ENCODE measurements at places on chromosomes 12 and 14.
A peak's percentile ranks its signal among the peaks of the same experiment; 100 is the strongest.

DNA sequence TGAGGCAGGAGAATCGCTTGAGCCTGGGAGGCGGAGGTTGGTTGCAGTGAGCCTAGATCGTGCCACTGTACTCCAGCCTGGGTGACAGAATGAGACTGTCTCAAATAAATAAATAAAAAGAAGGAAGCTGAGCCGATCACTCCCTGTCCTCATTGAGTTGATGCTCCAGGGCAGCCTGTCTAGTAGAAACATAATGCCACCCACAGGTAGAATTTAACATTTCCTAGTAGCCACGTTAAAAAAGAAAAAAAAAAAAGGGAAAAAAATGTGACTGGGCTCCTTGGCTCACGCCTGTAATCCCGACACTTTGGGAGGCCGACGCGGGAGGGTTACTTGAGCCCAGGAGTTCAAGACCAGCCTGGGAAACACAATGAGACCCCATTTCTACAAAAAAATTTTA, 135.7 kb downstream of the SCARB1 start:
- DNase-seq = no peak

- DNase-seq = no peak
Observed at GRCh38 chr12:66915306-66915904, 236.5 kb upstream of the GRIP1 start.

DNA sequence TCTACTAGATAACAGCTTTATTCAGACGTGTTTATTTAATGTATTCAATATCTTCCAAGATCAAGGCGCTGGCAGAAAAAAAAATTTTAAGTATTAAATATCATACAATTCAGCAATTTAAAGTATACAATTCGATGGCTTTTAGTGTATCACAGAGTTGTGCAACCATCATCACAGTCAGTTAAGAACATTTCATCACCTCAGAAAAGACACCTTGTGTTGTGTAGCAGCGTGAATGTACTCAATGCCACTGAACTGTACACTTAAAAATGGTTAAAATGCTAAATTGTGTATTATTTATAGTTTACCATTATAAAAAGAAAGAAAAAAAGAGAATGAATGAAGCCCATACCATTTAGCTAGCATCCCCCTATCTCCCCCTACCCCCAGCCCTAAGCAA, 96.4 kb downstream of the RIN3 start:
- DNase-seq = no peak

- DNase-seq = no peak
Observed at GRCh38 chr14:99427632-99428300, 52.9 kb downstream of the SETD3 start.

DNA sequence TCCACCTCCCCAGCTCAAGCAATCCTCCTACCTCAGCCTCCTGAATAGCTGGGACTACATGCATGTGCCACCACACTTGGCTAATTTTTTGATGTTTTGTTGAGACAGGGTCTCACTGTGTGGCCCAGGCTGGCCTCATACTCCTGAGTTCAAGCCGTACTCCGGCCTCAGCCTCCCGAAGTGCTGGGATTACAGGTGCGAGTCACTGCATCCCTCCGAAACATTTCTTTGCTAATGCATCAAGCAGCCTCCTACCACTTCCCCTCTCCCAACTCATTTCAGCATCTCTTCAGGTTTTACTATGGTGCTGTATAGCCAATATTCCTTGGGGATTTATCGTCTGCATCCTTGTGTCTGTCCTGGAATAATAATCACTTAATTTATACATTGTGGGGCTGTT, 2.3 kb upstream of the SLC22A17 start:
- DNase-seq = no peak

DNA sequence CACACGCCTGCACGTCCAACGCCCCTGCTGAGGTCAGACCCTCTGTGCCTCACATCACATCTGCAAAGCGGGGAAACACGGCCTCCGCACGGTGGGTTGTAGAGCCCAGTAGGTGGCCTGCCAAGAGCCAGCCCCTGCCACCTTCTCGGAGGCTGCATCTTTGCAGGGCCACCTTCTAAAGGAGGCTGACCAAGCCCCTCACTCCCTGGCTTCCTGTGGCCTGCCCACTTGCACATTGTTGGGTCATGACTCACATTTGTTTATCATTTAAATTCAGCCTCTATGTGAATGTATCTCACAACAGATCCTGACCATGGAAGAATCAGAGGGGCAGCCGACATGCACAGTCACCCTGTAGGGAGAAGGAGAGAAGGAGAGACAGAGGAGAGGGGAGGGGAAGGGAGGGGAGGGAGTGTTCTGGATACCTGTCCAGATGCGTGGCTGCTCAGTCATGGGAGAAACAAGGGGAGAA, 319.5 kb upstream of the DIO3 start:
- DNase-seq = no peak

- DNase-seq = no peak
Observed at GRCh38 chr12:77229640-77230442, 164.5 kb upstream of the E2F7 start.

DNA sequence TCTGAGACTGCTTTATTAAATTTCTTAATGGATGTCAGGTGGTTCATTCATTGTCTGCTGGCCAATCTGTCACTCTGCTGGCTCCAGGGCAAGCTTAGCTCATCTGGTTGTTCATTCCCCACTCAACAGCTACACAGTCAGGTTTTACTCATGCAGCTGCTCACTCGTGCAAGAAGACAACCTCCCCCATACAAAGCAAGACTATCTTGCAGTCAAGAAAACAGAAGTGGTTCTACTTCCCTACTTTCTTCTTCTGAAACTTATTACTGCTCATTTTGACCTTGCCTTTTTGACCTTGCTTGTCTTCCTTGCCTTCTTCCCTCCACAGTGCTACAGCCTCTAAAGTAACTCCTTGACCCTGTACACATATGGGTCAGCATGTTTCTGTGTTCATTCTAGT, 277.9 kb downstream of the SSPN start:
- DNase-seq = no peak

- DNase-seq = no peak
Observed at GRCh38 chr12:45305907-45306306, 90.0 kb downstream of the ANO6 start.

GRCh38 chr14:99595034-99595433, 9.0 kb downstream of the CCDC85C start:
- peak; percentile 49 for DNase-seq

- DNase-seq = no peak
Observed at GRCh38 chr12:31498424-31498823, 92.5 kb downstream of the DENND5B start.

DNA sequence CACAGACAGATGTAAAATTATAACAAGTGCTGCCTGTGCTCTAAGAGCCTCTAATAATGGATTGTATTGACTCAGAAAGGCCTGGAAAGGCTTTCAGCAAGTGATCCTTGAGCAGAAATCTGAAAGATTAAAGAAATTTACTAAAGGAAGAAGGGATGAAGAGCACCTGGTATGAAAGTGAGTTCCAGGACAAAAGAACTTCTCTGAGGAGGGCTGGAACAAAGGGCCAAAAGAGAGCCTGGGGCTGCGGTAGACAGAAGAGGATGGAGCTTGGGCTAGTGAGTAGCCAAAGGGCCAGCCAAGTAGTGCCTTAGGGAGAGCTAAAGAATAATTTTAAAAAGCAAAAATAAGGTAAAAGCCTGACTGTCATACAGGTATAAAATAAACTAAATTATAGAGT, 44.0 kb downstream of the BCAT1 start:
- no peak for DNase-seq

- no peak for DNase-seq
Observed at GRCh38 chr14:83280719-83281118, 1747.1 kb upstream of the SEL1L start.

DNA sequence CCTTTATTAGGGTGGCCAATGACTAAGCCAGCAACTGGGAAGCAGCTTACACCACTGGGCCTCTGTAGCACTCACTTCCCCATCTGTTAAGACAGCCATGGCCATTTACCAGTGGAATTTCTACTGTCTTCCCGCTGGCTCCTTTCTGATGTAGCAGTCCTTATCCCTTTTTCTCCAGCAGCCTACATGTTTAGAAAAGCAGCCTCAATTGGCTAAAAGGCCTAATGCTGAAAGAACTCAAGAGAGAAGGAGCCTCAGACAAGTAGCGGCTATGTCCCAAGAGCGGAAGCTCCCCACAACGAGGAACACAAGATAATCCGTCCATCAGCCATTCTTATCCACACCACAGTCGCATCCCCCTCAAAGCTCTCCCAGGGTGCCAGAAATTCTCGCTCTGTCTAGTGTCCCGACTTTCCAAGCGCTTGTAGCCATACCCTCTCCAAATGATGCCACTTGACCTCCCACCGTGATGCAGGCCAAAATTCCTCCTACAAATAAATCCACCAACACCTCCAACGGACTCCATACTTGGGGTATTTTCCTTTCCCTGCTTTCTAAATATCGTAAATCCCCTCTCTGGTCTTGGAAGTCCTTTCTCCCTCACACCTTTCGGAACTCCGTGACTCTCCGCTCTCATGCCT, 624 bp downstream of the M6PR start:
- no peak for DNase-seq

- DNase-seq = no peak
Observed at GRCh38 chr14:67517083-67517482, 16.0 kb upstream of the PLEKHH1 start.

DNA sequence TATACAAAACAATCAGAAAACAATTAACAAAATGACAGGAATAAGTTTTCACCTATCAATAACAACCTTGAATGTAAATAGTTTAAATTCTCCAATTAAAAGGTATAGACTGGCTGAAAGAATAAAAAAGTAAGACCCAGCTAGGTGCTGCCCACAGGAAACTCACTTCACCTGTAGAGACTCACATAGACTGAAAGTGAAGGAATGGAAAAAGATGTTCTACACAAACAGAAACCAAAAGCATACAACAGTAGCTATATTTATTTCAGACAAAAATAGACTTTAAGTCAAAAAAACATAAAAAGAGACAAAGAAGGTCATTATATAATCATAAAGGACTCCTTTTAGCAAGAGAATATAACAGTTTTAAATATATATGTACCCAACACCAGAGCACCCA, 152.4 kb upstream of the PWP1 start:
- no peak for DNase-seq

DNA sequence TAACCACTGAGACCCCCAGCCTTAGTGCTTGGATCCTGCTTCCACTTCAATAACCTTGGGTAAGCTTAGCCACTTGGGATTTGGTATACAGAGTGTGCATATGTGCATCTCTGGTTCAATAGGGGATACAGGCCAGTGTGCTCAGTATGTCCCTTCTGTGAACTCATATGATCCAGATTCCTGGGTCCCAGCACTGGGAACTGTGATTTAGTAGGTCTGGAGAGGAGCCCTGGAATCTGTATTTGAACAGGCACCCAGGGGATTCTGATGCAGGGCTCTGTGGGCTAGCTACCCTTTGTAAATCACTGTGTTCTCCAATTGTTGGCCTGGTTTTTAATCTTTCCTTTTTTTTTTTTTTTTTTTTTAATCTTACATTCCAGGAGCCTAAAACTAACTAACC, 9.8 kb upstream of the RNU6-8 start:
- DNase-seq = no peak

DNA sequence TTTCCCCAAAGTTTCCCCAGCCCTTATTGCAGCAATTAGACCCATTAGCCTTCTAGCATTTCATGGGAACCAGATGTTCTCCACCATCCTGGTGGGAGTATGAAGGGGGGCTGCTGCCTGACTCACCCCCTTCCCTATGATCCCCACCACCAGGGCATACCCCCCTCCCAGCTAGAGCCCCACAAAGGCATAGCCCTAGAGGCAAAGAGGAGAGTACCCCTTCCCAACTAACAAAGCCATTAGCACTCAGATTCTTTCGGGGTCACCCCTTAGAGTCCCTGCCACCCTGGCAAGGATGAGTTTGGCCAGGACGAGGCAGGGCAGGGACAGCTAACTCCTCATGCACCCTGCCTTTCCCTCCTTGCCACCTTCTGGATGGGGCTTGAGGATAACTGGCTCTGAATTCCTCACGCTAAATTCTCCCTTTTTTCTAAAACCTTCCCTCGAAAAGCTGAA, 9.2 kb downstream of the RARG start:
- no peak for DNase-seq

DNA sequence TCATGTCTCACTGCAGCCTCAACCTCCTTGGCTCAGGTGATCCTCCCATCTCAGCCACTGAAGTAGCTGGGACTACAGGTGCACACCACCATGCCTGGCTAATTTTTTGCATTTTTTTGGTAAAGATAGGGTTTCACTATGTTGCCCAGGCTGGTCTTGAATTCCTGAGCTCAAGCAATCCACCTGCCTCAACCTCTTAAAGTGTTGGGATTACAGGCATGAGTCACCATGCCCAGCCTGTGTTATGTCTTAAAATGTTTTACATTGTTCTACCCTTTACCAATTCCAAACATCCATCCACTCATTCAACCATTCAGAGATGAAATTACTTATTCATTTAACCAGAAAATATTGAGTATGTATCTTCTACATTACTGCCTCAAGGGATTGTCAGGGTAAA, 111.6 kb upstream of the BTG1 start:
- no peak for DNase-seq

- DNase-seq = no peak
Observed at GRCh38 chr14:56812364-56813141, 2.3 kb upstream of the OTX2 start.

- peak; percentile 87 for DNase-seq
Observed at GRCh38 chr14:61750708-61751474, 11.3 kb upstream of the SNAPC1 start.

GRCh38 chr14:80615831-80616230, 325.7 kb downstream of the CEP128 start:
- no peak for DNase-seq

- no peak for DNase-seq
Observed at GRCh38 chr14:50967790-50968189, 23.5 kb upstream of the PYGL start.

DNA sequence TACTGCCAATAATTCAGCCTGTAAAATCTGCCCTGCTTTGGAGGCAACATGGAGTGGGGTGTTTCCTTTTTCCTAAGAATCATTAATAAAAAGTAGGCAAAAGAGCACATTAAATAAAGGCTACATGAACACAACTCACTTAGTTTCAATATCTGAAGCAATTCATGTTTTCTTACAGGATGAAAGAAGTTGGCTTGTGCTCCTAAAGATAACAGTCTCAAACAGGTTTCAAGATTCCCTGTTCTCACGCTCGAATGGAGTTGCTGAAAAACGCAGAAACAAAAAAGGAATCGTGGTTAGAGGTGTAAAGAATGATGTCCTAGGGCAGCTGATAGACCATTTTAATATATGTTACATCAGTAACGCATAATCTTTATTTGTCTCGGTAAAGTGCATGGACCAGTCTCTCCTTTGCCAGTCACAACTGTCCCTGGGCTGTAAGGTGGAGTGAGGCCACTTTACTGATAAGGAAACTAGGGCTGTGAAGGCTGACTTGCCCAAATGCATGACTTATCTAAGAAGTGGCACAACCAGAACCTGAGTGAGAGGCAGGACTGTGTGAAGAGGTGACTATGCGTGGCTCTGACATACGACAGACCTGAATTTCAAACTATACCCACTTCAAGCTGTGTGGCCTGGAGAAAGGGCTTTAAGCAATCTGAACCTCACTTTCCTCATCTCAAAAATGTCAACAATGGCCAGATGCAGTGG, 12.6 kb downstream of the GIT2 start:
- no peak for DNase-seq

DNA sequence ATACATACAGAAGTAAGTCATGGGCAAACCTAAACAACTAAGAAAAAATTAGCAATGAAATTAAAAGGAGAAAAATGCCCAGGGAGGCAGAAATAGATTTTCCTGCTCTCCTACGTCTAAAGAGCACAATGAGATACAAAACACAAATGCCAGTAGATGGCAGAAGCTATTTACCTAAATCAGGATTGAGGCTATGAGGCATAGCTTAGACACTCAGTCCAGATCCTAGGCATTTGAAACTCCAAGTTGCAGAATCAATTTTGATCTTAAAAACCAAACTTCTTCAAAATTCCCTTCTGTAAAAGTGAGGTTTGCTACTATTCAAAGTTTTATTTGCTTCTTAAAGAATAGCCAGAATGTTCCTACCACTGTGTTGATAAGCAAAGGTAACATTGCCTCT, 368.6 kb downstream of the DAD1 start:
- no peak for DNase-seq

Data from stimulated activated CD4-positive, alpha-beta T cell treated with anti-CD3 and anti-CD28 coated beads, Interleukin-2, amount 100 ng/mL, for 24 hours (primary cell).